ENCODE measurements at places on chromosomes 11 and 22.

DNA sequence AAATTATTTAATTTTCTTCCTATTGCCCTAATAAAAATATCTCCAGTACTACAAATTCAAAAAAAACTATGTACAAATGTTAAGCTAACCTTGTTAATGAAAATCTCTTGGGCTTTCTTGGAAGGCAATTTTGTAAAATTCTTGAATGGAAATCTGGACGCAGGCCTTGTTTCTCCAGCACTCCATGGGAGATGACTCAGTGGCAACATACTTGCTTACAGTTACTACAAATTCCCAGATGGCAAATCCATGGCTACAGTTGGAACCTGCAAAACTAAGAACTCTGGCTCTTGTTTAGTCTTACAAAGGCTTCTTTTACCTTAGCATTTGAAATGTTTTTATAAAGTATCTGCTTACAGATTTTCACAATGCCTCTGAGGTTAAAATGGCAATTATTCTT, 725.2 kb downstream of the DLG2 start:
- DNase-seq = no peak

- DNase-seq = no peak
Measured at GRCh38 chr11:112608509-112608908, 347.8 kb upstream of the PLET1 start.

DNA sequence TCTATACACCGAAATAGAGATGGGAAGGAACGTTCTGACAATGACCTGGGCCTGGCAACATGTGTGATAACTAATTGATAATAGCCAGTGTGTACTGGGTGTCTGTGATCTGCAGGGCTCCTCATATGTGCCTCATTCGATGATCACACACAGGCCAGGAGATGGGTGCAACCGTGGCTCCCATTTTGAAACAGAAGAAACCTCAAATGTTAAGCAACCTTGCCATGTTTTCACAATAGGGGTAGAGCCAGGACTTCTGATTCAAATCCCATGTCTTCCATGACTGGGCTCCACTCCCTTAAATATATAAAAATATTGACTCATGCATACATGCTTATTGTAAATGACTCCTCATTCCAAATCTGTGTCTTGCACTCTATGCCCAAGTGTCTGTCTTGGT, 11.1 kb downstream of the APOL3 start:
- DNase-seq = no peak

DNA sequence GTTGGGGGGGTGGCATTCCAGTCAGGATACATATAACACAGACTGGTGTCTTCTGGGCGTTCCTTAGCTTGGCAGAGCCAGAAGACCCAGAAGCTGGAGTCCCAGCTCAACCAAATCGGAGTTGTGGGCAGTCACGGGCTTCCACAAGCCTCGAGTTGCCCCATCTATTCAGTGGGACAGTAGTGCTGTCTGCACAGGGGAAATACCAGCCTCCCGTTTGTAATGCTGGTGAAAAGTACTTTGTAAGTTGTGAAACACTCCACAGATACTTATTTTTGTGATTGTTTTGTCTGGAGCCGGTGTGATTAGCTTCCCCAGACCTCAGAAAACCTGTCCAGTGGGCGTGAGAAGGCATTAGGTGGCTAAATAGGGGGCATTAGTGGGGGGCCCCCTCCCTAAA, 13.6 kb downstream of the DGKZ start:
- DNase-seq = no peak

GRCh38 chr11:29405305-29405704, 611.5 kb downstream of the KCNA4 start:
- no peak for DNase-seq

- DNase-seq = peak; percentile 99
Measured at GRCh38 chr11:69278091-69278867, 15.7 kb upstream of the MYEOV start.

GRCh38 chr11:68741463-68741862, 9.9 kb downstream of the TESMIN start:
- no peak for DNase-seq

DNA sequence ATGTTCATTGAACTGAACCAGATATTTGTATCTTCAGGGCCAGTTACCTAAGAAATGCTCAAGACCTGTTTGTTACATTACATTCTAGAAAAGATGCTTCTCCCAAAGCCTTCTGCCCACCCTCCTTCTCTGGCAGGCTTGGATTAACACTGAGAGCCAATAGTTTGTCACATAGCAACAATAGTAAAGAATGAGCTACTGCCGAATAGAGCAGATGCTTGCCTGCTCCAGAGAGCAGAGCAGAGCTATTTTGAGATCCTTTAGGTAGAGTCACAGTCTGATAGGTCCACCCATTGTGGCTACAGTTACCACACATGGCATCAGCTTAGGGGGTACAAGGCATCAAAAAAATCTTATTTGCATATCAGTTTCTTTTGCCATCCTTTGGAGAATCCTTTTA, 13.5 kb upstream of the EP300 start:
- DNase-seq = no peak

GRCh38 chr11:95512177-95512576, 277.4 kb downstream of the FAM76B start:
- DNase-seq = no peak

- no peak for DNase-seq
Measured at GRCh38 chr11:9849389-9849788, 185.5 kb downstream of the SWAP70 start.

DNA sequence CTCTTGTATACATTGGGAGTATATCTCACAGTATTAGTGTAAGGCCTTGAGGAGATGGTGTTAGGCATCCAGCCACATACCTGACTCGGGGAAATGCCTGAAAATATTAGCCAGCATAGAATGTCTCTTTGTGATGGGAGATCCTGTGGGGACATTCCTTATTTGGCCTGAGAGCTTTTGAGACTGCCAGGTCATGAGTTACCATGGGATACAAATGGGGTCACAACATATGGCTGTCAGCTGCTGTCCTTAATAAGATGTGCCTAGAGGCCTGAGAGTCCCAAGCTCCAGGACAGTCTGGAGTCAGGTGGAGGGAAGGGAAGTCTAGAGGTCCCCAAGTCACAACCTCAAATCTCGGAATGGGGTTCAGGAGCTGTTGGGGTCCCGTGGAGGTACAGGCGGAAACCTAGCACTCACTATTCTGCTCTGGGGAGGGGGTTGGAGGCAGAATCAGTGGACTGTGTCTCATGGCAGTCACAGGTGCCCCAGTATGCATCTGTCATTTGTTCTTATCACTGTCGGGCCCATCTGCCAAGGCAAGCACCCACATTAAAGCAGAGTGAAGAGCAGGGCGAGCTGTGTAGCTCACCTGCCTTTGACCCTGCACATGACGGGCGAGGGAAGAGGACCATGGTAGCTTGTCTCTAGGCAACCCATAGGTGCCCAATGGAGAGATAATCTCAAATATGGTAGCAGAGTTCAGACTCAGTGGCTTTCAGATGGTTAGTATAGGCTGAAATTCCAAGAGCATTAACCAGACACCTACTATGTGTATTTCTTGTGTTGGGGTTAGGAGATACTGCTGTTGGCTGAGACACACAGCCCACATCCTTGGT, 29.9 kb downstream of the KCNQ1OT1 start:
- DNase-seq = no peak

DNA sequence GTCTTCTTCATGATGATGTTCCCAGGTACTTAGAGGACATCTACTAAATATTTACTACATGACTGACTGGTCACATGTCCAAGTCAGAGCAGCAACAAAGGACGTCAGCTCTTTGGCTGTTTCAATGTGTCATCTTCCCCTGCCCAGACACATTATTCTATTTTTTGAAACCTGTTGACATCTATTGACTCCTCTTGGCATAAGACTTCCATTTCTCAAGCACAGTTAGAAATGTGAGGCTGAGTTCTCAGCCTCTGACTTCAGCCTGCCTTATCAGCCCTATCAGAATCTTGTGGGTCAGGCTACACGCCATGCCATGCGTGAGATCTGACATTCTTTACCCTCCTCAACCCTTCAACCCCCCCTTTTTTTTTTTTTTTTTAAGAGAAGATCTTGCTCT, 63.8 kb downstream of the SC5D start:
- DNase-seq = no peak

GRCh38 chr11:104122011-104122635, 41.8 kb downstream of the PDGFD start:
- DNase-seq = no peak

GRCh38 chr11:88950975-88951374, 114.8 kb downstream of the GRM5 start:
- DNase-seq = no peak

DNA sequence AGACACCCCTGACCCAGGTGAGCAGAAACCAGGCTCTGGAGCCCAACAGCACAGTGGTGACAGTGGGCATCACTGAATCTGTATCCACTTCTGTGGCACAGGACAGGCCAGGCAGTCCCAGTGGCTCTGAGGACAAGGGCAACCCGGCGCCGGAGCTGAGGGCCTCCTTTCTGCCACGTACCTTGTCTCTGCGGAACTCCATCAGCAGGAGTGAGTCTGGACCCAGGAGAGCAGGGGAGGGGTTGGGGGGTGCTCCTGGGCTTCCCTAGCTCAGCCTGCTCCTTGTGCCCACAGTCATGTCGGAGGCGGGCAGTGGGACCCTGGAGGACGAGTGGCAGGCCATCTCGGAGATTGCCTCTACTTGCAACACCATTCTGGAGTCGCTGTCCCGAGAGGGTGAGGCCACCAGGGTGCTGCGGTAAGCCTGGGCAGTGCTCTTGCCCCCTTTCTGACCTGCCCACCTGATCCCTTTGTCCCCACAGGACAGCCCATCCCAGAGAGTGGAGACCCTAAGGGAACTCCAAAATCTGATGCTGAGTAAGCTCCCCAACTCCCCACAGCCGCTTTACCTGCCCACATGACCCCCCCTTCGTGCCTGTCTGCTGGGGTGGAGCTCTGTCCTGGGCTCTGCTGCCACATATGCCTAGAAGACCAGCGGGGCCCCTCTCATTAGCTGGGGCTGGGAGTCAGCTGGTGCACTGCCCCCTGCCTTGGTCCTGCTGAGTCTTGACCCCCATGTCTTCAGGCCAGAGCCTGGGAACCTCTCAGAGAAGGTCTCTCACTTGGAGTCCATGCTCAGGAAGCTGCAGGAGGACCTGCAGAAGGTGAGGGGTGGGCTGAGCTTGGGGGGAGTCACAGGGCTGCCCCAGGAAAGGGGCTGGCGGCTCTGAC, 12.0 kb downstream of the SIPA1 start:
- DNase-seq = no peak
